ENCODE measurements at places on chromosomes 7 and 10.

DNA sequence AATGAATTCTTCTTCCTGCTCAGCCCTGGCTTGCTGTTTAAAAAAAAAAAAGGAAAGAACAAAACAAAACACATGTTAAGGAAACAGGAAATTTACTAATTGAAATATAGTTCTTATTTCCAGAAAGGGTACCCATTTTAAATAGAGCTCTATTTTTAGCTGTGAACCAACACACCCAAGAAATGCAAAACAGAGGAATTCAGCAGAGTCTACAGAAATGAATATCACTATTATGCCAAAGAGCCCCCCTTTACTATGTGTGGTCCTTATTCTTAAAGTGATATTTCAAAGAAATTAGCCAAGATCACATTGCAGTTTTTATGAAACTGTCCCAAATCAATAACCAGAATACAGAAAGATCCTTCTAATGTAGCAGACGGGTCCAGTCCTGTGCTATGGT lies 53.7 kb downstream of the CCDC6 start:
- DNase-seq: no peak

DNA sequence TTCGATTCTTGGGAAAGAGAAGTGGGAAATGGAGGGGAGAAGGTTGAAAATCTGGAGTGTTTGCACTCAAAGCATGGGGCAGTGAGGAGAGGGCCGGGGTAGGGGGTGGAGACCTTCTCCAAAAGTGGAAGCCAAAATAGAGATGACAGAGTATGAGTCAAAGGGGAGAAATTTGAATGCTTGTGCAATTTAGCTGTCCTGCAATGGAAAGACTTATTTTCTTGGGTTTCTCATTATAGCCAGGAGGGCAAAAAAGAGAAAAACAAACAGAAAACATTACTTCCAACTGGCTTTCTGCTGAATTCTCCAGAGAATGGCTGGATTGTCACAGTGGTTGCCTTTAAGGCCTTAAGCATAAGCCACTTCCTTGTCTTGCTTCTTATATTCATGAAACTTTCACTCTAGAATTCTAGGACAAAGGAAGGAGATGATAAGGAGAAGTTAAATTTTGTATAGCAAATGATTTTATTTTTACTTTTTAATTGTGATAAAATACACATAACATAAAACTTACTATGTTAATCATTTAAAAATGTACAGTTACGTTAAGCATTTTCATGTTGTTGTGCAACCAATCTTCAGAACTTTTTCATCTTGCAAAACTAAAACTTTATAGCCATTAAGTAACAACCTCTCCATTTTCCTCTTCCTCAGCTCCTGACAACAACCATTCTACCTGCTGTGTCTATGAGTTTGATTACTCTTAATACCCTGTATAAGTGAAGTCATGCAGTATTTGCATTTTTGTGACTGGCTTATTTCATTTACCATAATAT lies 100.2 kb downstream of the GPR85 start:
- peak; percentile 6 for DNase-seq

DNA sequence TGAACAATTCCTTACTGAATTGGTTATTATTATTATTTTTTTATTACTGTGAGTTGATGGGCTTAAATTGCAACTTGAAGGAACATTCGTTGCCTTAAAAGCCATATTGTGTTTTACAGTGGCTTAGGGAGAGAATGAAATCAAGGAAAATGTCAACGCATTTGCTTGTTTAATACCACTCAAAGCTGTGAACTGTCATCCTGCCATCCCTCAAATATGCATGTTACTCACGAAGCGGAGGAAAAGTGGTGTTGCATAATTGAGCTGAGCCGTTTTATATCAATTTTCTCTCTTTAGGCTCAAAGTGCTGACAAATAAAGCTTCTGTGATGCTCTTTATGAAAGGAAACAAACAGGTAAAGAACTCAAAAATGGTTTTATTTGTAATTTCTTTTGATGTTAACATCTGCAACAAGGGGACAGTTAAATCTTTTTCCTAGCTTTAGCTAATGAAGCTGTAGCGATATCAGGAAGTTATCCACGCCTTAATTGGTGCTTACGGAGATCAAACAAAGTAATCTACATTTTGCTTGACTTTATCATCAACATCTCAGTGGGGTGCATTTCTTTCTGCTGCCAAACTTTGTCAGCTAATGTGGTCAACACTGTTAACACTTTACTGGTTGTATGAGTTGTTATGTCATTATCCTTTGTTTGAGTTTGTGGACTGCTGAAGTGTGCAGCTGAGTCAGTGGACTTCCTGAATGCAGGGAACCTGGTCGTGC lies 33.1 kb downstream of the GLRX3 start:
- no peak for DNase-seq

DNA sequence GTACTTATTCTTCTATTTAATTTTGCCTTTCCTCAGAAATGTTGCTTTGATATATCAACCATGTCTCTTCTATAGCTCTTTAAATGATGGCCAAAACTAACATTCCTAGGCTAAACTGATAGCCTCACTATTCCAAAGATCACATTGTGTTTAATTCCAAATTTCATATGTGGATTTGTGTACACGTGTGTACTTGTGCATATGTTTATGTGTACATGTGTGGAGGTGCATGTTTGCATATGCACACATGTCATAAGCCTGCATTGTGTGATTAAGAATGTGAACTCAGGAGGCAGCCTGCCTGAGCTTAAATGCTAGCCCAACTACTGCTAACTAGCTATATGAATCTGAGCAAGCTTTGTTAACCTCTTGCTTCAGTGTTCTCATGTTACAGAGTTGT lies 426.5 kb downstream of the GFRA1 start:
- DNase-seq: no peak

- no peak for DNase-seq
Observed at GRCh38 chr10:11397077-11397965, 214.1 kb downstream of the USP6NL start.

All from urothelium cell line (cell line).